Kidney (tissue), 22 donors: ENCODE measurements at places on chromosomes 2 and 18. TPM values are rescaled to one million over a fixed set of nuclear protein-coding genes. Genes with fewer than 3 reads are reported as not detected.

Gene AOX1
- total RNA-seq = 38.6 TPM

GRCh38 chr2:18413676-18414396 lies 146.6 kb downstream of the RDH14 start:
- DNase-seq = no peak
- H3K27ac ChIP-seq = no peak overlapping the region
- H3K4me1 ChIP-seq = no peaks in the 10 kb centered on the region
- H3K4me3 ChIP-seq = no peak overlapping the region
- no peaks in the 10 kb centered on the region for H3K36me3 ChIP-seq

- no peak overlapping the region for H3K4me3 ChIP-seq
- H3K27ac ChIP-seq = no peak overlapping the region
- no peaks in the 10 kb centered on the region for H3K4me1 ChIP-seq
- no peak for DNase-seq
- H3K36me3 ChIP-seq = no peaks in the 10 kb centered on the region
- no peaks in the 10 kb centered on the region for H3K27me3 ChIP-seq
These were observed 12.4 kb downstream of the KLHL14 start for GRCh38 chr18:32760391-32760790.

- DNase-seq = no peak
- no peaks in the 10 kb centered on the region for H3K36me3 ChIP-seq
- no peaks in the 10 kb centered on the region for H3K27me3 ChIP-seq
- no peak overlapping the region for H3K4me3 ChIP-seq
- no peaks in the 10 kb centered on the region for H3K4me1 ChIP-seq
- no peak overlapping the region for H3K27ac ChIP-seq
These were observed 67.0 kb upstream of the SERTAD2 start for GRCh38 chr2:64720535-64721319.
